NT2/D1 (cell line): ENCODE measurements at places on chromosomes 11 and 22.

GRCh38 chr11:131194726-131195125 is 175.7 kb upstream of the NTM start:
- no peak for DNase-seq

- no peak for DNase-seq
These were observed 106.0 kb downstream of the ADAMTS15 start for GRCh38 chr11:130554241-130555055.

DNA sequence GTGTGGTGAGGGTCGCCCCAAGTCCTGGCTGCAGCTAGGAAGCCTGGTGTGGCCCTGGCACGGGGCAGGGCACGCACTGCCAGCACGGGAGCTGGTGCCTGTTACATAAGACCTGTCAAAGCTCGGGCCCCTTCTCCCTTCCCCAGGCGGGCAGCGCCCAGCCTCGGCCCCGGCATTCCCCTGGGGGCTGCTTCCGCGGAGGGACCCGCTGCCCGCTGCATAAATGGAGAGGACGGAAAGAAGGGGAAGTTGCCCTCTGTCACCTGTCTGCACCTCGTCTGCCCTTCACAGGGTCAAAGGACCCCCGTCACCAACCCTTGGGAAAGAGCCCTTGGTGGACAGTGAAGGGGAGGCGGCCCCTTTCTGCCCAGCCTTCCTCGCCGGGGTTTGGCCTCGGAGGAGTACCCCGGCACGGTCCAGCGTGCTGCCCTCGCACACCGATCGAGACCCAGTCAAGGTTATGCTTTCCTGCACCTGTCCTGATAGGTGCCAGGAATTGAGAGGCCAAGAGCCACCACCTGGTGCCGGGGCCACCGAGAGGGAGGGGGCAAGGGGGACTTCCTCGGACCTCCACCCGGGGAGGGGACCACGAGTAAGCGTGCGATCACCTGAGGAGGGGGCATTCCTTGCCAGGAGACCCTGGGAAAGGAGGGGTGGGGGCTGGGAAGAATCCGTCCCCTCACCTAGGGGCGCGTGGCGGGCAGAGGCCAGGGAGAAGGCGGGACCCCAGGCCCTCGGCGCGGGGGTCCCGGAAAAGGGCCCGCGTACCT is 16.8 kb upstream of the MFRP start:
- no peak for DNase-seq

GRCh38 chr11:64095273-64095817 is 59.6 kb downstream of the FLRT1 start:
- no peak for DNase-seq
